ENCODE measurements at places on chromosomes 12 and 14.

DNA sequence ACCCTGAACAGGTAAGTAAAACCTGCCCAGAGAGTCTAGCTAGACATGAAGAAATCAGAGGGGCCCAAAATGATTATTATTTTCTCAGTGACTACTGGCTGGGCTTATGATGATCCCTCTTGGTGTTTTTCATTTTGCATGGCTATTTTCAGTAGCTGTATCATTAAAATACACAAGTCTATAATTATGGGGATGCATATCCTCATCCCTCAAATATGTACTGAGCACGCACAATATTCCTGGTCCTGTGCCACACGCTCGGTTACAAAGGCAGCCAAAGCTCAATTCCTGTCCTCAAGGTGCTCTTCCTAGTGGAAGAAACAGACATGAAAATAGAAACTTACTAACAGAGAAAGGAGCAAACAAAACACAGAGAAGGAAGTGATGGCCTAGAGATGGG is 180.0 kb downstream of the DAD1 start:
- no peak for DNase-seq

- DNase-seq = no peak
These were observed 32.4 kb upstream of the ULK1 start for GRCh38 chr12:131862084-131862441.

GRCh38 chr14:74962046-74962445 is 6.6 kb upstream of the PGF start:
- DNase-seq = no peak

GRCh38 chr14:91341334-91341733 is 76.3 kb downstream of the CCDC88C start:
- no peak for DNase-seq

- DNase-seq = no peak
These were observed 365.6 kb upstream of the TMPO start for GRCh38 chr12:98149691-98150210.

Data from GM06990 (cell line).